Caco-2 (cell line): ENCODE measurements at places on chromosomes 11 and 22. TPM values are rescaled to one million over a fixed set of nuclear protein-coding genes. Genes with fewer than 3 reads are reported as not detected.

OR5T3 gene
- total RNA-seq, result not detected in 2 replicates

NFAM1 gene
- total RNA-seq, result not detected in 2 replicates

GGTLC2 gene
- 0.34 TPM in 1 of 2 replicates, not detected in the other for total RNA-seq

AIFM3 gene
- 0.73 and 3.0 TPM in 2 replicates for total RNA-seq

TIGD3 gene
- total RNA-seq, result 3.0 and 3.2 TPM in 2 replicates

NUDT8 gene
- 15.0 and 18.1 TPM in 2 replicates for total RNA-seq

SERGEF gene
- total RNA-seq, result 17.5 and 17.8 TPM in 2 replicates

FREY1 gene
- total RNA-seq, result 1.2 and 1.3 TPM in 2 replicates

MMP12 gene
- total RNA-seq, result not detected in 2 replicates

DDX25 gene
- not detected in 2 replicates for total RNA-seq

OMP gene
- 0.70 and 2.5 TPM in 2 replicates for total RNA-seq

HSPB2 gene
- total RNA-seq, result not detected in 2 replicates

GAB4 gene
- total RNA-seq, result not detected in 2 replicates
